ENCODE measurements at places on chromosomes 2 and 18.
A peak's percentile ranks its signal among the peaks of the same experiment; 100 is the strongest.

DNA sequence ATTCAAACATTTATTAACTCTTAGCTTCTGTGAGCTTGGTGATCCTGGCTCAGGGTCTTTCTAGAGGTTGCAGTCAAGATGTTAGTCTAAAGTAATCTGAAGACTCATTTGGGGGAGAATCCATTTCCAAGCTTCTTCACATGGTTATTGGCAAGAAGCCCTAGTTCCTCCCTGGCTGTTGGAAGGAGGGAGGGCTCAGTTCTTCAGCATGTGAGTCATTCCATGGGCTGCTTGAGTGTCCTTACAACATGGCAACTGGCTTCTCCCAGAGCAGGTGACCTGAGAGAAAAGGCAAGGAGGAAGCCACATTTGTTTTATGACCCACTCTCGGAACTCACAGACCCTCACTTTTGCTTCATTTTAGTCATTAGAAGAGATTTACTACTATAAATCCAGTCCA lies 10.6 kb upstream of the C2orf74 start:
- DNase-seq: no peak

GRCh38 chr2:155203178-155203577 lies 504.7 kb downstream of the KCNJ3 start:
- no peak for DNase-seq

DNA sequence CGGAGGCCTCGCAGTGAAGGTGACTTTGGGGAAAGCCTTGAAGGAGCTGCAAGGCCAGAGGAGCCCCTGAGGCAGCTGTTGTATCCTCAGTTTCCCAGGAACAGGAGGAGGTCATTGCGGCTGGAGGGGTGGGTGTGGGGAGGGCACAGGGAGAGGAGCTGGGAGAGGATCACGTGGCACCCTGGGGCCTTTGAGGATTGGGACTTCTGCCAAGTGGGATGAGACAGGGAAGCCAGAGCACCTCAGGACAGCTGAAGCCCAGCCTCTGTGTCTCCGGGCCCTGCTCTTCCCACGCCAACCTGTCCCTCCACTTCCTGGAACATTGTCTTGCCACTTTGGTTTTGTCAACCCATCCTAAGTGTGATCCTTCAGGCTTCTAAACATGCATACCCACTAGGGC lies 19.4 kb upstream of the RRM2 start:
- no peak for DNase-seq

GRCh38 chr2:121682396-121683298 lies 33.4 kb upstream of the CLASP1 start:
- no peak for DNase-seq

- DNase-seq: no peak
These were observed 74.9 kb upstream of the CELF4 start for GRCh38 chr18:37640504-37640903.

GRCh38 chr2:205908212-205909183 lies 177.5 kb downstream of the INO80D start:
- no peak for DNase-seq

DNA sequence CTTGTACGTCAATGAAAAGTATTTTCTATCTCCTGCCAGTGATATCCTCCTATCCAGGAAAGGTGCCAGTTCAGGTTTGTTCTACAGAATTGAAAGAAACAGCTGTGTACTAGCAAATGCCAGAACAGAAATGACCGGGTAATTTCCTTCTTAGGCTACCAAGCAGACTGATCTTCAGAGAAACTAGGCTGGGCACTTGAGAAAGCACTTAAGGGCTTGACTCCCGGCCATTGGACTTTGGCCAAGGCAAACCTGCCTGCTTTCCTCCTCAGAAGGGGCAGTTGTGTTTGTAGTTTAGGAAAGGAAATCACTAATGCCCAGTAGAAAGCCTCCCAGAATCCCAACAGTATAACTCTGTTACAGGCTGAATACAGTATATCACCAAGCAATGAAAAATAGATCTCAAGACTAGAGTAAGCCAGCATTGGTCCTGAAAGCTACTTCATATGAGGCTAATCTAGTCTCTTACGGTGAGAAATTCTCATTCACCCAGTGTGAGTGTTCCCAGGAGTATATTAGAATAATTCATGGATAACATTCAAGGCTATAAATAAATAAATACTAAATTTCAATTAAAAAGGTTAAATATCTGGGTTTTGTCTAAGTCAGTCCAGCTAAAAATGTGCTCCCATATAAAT lies 43.0 kb upstream of the COL5A2 start:
- DNase-seq: no peak

DNA sequence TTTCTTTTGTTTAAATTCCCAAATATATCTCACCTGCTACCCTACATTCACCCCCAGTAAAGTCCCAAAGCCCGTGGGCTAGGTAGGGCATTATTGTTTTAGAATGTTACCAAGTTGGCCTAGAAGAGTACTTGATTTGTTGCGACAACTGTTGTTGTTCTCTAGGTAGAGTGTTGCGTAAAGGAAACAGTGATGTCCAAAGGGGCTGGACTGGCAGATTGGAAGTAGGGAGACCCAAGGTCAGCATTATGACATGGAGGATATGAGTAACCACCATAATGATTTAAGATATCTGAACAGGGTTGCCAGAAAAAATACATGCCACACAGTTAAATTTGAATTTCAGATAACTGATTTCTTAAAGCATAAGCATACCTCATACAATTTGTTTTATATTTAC lies 39.2 kb downstream of the SCN1A start:
- peak; percentile 18 for DNase-seq

DNA sequence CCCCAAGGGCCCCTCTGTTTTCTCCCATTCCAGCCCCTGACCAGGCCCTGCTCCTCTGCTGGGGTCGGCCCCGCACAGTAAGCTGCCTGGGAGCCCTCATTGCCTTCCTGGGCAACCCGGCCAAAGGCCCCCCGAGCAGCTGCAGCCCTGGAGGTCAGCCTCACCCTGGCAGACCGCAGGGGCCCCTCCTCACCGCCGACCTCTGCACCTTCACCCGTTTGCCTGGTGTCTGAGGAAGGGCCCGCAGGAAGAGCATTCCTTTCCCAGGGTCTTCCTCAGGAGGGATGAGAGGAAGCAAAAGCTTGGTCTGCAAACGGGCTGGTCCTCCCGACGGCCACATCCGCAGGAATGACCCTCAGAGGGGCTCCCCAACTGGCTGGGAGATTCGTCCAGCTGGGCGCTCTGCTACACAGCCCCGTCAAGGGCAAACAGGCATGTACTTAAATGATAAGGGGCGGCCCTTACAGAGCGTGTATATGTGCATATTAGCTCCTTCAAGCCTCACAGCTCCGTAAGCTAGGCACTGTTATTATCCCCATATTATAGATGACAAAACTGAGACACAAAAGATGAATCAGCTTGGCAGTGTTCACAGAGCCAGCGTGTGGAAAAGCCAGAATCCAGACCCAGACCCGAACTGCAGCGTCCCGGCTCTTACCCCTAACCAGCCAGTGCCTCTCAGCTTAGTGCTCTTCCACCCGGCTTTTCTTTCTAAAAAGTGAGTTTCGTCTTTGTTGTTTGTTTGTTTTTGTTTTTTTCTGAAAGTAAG lies 52.8 kb downstream of the SLC4A1AP start:
- DNase-seq: no peak

DNA sequence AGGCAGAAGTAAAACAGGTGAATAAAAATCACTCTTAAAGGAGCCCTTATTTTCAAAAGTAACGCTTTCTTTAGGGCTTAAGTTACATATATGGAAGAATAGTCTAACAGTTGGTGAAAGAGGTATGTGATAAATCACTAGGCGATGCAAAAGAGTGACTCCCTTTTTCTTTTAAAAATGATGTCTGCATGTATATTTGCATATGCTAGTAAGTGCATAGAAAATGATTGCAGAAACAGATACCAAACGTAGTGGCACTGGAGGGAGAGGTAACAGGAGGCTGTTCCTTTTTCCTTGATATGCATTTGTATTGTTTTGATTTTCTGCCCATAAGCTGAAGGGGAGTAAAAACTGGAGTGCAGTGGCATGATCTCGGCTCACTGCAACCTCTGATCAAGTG lies 158.3 kb downstream of the PRPF40A start:
- no peak for DNase-seq

DNA sequence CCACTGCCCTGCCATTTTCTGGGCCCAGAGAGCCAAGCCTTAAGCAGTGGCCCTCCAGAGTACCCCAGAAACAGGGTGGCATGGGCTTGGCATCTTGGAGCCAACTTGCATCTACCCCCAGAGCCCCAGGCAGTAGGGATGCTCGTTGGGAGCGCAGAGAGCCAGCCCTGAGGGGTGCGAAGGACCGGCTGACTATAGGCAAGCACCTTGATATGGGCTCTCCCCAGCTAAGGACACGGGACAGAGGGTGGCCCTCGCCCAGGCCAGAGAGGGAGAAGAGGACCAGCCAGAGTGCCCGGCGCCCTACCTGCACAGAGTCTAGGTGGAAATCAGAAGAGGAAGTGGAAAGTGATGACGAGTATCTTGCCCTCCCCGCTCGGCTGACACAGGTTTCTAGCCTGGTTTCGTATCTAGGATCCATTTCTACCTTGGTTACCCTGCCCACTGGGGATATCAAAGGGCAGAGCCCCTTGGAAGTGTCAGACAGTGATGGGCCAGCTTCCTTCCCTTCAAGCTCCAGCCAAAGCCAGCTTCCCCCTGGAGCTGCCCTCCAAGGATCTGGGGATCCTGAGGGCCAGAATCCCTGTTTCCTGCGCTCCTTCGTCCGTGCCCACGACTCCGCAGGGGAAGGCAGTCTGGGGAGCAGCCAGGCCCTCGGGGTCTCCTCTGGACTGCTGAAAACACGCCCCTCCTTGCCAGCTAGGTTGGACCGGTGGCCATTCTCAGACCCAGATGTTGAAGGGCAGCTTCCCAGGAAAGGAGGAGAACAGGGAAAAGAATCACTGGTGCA lies 16.2 kb downstream of the CEP68 start:
- no peak for DNase-seq

DNA sequence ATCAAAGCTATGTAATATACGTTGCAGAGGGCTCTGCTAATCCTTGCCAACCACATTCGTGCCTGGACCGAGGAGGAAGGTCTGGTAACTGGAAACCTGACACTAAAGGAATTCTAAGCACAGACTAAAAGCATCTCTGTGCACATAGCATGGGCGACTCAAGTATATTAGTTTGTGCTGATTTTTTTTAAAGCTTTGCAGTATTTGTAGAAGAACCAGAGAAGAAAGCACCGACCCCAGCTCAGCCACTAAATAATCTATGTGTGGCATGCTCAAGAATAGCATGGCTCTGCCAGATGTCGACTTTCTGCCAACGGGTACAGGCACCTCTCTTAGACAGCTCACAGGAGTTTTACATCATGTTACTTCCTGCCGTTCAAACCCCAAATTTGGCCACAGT lies 73.2 kb upstream of the NRP2 start:
- no peak for DNase-seq

DNA sequence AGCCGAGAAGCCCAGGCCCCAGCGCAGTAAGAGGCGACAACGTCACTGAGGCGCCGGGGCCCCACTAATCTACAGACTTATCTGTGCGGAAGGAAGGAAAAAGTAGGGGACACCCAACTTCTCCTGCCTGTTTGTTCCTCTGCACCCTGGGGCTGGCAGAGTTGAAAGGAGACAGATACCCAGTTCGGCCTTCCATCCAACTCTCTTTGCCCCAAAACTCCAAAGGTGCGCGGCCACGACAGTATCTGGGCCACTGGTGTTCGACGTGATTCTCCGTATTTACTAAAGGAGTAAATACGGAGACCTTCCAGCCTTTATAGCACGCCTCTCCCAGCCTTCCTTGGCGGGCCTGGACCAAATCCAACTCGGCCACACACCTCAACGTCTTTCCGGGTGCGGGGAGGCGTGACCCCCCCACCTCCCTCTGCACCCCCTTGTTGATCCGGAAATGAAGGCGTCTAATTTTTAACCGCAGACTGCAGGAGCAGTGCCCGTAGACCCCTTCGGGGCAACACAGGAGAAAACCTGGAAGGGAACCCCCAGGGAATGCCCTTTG lies 1.6 kb downstream of the SMAD7 start:
- no peak for DNase-seq

DNA sequence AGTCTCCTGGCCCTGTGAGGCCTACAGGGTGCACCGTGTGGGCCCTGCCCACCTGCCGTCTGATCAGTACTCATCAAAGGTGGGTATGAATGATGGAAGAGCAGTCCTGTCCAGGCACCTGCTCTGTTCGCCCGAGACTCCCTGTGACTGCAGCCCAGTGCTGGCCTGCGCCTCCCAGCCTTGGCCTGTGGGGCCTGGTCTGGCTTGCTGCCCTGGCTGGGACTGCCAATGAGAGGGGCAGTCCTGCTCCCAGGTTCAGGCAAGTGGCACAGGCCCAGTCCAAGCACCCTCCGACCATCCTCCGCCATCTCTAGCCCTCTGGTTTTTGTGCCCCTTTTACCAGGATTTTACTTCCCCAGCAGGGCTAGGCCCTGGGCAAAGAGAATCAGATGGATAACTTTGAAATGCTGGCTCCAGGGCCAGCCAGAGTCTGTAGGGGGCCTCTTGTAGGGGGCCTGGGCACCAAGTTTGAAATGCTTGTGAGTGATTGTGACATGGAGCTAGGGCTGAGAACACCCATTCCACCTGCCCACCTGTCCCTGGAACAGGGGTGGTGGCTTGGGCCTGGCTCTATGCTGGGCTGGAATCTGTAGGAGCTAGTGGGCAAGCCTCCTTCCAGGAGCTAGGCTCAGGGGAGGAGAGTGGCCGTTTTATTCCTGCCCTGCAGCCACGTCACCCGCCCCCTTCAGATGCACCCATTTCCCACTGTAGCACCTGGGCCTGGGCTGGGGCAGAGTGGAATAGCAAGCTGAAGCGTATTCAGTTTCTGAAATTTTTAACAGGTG lies 8.7 kb upstream of the HS6ST1 start:
- no peak for DNase-seq

DNA sequence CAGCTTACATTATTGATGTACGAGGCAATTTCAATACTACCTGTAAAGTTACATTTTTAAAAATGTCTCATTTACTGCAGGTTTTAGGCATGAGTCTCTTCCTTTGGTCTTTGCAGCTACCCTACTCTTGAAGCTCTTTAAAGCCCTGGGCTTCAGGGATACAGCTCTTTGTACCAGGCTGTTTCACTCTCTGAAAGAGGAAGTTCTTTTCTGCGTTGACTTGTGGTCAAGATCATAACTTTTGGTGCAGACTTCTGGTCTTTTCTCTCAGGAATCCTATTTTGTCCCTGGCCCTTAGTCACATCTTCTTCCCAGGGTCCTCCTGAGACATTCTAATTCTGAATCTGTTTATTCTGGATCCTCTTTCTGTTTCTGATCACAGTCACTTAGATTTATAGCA lies 16.6 kb upstream of the HRH4 start:
- DNase-seq: peak; percentile 22

DNA sequence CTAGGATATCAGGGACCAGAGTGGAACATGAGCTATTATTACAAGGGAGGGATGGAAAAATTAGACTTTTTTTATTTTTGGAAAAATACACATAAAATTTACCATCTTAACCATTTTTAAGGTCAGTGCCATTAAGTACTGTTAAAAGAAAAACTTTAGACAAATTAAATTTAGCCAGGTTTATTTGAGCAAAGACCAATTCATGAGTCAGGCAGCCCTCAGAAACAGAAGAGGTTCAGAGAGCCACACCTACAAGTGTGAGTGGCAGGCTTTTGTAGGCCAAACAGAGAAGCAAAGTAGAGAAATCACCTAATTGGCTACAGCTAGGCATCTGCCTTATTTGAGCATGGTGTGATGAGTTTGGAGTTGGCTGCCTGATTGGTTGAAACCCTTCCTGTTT lies 301.3 kb upstream of the RAB12 start:
- DNase-seq: no peak
